ENCODE measurements at places on chromosomes 7 and 10.
A peak's percentile ranks its signal among the peaks of the same experiment; 100 is the strongest.

DNA sequence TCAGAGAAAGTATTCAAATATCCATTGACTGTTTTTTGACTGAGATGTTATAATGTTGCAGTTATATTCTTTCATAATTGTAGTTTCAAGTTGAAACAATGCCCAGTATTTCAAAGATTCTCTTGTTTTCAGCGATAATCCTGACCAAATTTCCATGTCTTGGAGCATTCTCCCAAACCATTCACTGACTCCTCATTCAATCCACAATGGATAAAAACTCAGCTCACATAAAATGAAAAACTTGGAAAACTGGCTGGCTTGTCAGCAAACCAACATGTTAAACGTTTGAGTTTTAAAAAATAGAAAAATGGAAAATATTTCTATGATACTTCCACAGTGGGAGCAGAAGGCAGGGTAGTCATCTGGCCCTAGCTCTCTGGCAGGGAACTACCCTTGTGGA lies 184.4 kb downstream of the C7orf25 start:
- no peak for DNase-seq

DNA sequence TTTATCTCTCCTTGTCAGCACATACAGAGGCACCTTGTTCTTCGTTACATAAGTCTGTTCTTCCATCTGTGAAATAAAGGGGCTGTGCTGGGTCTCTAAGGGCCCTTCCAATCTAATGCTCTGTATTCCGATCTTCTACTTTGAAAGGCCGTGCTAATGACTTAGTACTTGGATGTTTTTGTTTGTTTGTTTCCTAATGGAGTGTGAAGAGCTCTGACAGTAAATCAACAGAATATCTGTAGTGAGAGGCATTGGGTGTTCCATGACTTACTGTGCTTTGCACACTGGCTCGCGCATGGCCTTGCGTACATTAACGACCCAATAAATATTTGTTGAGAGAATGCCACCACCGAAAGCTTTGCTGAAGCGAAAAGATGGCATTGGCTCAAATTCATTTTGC lies 162.1 kb downstream of the CHN2 start:
- DNase-seq = no peak

DNA sequence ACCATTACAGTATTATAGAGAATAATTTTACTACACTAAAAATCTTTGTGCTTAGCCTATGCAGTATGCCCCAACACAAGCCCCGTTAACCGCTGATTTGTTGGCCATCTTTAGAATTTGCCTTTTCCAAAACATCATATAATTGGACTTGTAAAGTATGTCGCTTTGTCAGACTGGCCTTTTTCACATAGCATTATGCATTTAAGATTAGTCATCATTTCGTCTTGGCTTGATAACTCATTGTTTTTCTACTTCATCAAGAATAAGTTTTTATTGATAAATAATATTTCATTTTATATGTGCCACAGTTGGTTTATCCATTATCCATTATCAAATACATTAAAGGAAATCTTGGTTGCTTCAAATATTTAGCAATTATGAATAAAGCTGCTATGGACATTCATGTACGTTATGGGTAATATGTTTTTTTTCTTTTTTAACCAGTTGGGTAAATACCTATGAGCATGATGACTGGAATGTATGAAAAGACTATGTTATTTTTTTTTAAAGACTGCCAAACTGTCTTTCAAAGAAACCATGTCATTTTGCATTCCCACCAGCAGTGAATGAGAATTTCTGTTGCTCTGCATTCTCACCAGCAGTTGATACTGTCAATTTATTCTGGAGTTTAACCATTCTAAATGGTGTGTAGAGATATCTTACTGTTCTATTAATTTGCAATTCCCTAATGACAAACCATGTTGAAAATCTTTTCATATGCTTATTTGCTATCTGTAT lies 273.1 kb upstream of the KCND2 start:
- DNase-seq = no peak

- DNase-seq = no peak
Observed at GRCh38 chr10:96619120-96619519, 32.3 kb upstream of the TM9SF3 start.

- DNase-seq = no peak
Observed at GRCh38 chr10:14926061-14926470, 27.8 kb downstream of the DCLRE1C start.

GRCh38 chr10:69004821-69005220 lies 16.2 kb downstream of the KIFBP start:
- peak; percentile 55 for DNase-seq
